RWPE1 (cell line): ENCODE measurements at places on chromosomes 3 and 15.

DNA sequence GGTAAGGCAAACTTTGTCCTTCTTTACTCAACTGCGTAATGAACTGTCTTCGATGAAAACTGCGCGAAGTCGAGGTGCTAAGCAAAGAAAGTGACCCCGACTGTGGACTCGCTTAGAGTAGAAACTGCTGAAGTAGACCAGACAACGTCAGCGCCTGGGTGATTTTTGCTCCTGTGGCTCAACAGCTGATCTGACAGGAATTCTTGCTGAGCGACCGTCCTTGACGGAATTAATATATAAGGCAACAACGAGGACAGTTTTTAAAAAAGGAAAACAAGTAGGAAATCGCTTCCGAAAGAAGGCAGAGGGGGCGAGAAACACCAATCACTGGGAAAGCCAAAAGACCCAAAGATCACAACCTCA, 541 bp downstream of the RPS27L start:
- DNase-seq, result peak; percentile 30

- no peak for DNase-seq
These were observed 6.0 kb downstream of the GHRL start for GRCh38 chr3:10286596-10287295.

DNA sequence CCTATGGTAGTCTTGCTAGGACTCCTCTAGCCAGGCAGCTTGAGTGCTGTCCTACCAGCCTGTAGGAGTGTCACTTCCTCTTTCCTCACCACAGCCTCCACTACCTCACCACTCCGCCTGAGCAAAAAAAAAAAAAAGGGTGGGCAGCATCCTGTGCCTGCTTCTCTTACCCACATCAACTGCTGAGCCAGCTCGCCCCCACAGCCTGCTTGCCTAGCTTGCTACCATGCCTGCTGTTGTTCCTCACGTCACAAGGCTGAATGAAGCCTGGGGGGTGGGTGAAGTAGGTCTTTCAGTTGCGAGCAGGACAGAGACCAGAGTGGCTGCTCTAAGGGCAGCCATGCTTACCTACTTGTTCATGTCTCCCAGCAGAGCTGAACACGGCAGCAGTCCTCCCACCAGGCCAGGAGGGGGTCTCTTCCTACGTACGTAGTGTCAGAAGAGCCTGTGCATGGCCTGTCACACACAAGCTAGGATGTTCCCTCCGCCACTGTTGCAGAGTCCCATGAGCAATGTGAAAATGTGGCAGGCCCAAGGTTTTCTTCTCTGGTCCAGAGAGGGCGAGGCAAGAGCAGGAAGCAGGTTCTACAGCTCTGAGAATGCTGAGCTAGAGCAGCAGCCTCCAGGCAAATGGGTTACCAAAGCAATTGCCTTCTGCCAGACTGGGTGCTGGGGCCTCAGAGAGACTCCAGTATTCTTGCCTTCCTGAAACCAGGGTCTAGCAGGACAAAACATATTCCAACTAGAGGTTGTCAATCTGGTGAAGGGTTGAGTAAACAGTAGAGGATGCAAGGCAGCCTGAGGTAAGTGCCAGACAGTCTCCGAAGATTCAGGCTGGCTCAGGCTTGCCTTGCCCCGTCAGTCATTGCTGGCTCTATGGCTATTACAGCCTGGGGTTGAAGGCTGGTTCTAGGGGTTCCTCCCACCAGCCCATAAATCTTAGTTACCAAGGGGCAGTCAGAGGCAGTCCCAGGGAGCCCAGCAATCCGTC, 8.1 kb downstream of the PPM1M start:
- no peak for DNase-seq

DNA sequence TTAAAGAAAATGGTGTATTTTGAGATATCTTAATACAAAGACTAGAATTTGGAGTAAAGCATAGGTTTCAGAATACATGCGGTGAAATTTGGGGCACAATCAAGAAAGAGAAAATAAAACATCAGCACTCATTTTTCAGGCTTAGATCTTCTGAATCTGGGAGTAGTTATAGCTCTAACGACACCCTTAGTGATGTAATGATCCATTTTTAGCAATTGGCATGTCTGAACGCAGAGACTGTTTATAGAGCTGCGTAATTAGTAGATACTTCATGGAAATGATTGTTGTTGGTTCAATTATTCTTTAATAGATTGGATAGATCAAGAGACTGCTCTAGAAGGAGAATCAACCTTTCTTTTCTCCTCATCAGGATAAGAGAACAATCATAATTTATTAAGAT, 47.5 kb upstream of the SNRK start:
- DNase-seq, result no peak

- DNase-seq, result no peak
These were observed 92.6 kb downstream of the SUCLG2 start for GRCh38 chr3:67561667-67562394.

GRCh38 chr3:111782447-111782782, 76.7 kb upstream of the PHLDB2 start:
- no peak for DNase-seq

DNA sequence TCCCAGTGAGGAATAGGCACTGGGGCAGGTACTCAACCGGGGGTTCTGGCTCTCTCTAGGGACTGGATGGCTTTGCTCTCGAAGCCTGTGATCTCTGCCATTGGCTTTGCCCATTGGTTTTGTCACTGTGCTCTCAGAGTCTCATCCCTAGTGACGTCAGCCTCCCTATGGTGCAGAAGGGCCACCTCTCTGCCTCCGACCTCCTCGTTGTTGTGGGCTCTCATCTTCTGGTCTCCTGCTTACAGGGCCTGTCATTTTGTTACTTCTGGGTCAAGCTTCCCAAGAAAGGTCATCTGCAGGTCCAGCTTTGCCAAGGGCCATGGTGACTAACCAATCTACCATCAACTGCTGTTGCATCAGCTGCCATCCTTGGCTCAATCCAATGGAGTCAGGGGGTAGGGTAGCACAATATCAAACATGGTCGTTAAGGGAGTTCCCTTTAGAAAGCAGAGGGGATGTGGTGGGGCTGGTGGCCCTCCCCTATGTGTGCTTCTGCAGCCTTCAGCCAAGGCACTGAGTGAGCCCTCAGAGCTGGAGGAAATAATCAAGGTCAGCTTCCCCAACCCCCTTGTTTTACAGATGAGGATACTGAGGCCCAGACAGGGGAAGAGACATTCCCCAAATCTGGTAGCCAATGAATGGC, 13.4 kb upstream of the RAD18 start:
- DNase-seq, result no peak

- no peak for DNase-seq
These were observed 237.6 kb downstream of the TUSC7 start for GRCh38 chr3:116947148-116947547.

DNA sequence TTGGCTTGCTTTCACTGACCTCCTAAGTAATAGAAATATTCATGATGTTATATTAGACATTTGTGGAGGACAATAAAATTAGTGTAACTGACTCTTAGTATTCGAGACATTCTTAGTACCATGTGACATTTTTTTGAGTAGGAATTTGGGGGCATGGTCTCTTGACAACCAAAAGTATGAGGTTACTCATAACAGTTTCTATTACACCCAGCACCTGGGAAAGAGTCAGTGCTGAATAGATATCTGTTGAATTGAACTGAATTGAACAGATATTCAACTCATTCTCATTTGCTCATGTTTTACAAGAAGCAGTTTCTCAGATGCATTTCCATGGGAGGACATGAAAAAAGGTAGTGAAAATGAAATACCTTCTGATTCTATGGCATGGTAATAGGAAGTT, 84.4 kb downstream of the CMSS1 start:
- peak; percentile 16 for DNase-seq

- no peak for DNase-seq
These were observed 109.2 kb downstream of the CD47 start for GRCh38 chr3:107981471-107982111.

- DNase-seq, result no peak
These were observed 33.2 kb upstream of the NR2C2 start for GRCh38 chr3:14913926-14914778.

DNA sequence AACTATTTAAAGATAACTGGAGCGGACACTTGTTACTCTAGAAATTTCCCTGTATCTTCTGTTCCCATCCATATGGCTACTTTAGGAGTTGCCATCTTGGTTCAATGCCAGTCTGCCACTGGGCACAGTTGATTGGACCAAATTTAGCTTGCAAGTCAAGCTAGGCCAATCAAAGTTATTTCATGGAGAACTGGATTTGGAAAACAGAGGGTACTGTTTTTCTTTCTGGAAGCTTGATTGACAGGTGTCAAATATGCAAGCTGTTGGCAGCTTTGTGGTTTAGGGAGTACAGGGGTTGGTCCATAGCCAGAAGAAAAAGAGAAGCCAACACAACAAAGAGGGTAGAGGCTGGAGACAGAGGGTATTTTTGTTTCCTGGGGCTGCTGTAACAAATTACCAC, 33.4 kb upstream of the KLHL25 start:
- DNase-seq, result no peak

DNA sequence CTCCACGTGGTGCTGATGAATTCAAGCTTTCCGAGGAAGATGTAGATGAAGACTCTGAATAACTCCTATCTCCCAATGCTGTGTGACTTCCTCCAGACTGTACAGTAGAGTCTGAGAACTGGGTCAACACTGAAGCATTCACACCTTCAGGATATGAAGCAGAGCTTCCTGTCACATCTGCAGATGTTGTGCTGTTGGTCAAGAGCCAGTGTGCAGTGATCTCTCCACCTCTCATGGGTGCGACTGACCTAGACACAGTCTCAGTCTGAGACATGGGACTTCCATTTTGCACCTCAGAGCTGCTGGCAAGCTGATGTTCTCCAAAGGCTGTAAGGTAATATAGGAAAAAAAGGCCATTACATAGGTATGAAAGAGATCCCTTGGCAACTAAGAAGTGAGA, 36.5 kb downstream of the HEG1 start:
- no peak for DNase-seq

DNA sequence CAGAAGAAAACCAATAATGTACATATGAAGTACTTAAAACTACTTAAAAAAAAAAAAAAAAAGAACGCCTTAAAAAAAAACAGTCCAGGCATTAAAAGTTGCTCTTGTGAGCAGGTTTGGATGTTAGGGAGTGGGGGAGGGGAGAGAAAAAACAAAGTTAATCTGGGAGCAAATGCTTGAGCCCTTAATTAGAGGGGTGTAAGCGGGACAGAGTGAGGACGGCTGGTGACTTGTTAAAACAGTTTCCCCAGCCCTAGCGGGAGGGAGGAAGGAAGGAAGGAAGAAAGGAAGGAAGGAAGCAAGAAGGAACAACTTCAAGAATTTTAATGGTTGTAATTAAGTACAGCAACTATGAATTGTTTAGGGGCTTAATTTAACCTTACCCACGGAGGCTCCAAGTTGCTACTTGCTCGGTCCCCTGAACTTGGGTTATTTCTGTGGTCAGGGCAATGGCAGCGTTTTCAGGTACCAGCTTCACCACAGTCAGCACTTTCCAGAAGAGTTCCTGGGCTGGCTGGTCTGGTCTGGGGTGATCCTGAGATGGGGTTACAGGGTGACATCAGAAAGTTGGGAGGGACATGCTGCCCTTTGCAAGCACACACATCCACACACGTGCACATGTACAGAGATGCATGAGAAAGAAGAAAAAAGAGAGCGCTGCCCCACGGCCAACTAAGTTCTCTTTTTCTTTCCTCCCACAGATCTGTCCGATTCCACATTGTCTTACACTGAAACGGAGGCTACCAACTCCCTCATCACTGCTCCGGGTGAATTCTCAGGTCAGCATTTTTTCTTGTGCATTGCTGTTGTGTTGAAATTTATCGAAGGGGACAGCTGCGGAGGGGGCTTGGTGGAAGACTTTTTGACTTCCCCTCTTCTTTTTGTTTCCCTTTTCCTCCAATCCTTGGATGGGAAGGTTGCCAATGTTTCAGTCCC, 14.0 kb downstream of the SMAD6 start:
- no peak for DNase-seq

DNA sequence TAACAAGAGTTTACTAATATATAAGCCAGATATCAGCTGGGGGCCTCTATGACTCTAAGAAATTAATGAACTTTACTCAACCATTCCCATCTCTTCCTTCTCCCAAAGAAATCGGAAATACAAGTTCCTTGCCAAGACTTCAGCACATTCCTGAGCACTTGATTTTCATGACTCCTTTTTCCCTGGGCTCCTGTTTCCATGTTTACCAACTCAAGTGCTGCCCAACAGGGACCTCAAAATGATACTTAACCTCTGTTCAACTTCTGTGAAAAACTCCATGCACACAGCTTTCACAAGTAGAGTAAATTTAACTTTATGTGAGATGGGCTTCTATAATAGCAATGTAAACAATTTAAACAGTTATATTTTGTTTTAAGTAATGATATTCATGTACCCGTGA, 315.8 kb upstream of the CDIN1 start:
- no peak for DNase-seq

DNA sequence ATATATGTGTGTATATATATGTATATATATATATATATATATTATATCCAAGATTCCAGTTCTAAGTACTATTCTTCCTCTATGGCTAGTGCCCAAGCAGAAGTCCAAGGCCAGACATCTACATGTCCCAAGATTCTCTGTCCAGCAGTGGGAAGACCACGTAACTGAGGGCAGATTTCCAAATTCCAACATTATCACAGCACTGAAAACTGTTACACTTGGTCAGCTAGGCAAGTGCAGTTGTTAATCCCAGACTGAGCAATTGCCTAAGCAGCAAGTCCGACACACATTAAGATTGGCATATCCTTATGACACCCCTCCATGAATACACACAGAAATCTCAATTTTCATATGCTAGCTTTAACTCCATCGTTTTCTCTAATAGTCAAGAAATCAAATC, 1148.5 kb downstream of the IGSF11 start:
- DNase-seq, result no peak

DNA sequence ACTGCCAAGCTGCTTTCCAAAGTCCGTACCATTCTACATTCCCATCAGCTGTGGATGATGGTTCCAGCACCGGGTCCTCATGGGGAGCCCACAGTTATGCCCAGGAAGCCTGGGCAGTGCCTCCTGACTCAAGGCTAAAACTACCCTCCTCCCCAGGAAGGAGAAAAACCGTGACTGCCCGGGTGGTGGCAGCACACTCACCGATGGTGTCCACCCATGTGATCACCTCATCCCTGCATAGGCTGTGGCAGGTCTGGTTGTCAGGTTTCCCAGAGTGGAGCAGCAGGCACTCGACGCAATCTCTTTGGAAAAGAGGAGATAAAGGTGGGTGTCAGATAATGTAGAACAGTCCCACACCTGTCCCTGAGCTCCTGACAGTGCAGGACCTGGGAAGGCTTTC, 38.6 kb downstream of the UMPS start:
- peak; percentile 65 for DNase-seq

- DNase-seq, result peak; percentile 65
These were observed 104.8 kb downstream of the ETFA start for GRCh38 chr15:76206325-76206976.

DNA sequence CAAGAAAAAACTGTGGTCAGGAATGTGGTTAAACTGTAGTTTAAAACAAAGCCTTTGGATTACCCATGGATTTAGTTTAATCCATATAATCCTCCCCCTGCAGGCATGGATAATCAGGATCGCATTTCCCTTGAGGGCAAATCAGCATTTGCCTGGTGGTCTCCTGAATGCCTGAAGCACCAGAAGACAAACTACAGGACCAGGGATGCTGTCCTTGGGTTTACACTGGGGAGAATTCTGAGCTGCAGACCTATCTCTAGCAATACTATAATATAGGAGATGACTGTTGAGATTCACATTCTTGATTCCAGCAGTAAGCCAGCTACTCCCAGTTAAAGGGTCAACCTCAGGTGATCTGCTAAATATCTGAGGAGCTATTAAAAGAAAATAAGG, 10.6 kb downstream of the PIK3CB start:
- DNase-seq, result no peak

GRCh38 chr15:97177151-97177577, 783.3 kb upstream of the ARRDC4 start:
- no peak for DNase-seq
